Thymus (tissue), 14 donors: ENCODE measurements at places on chromosomes 1 and 21. TPM values are rescaled to one million over a fixed set of nuclear protein-coding genes. Genes with fewer than 3 reads are reported as not detected.

- no peak overlapping the region for H3K4me3 ChIP-seq
- H3K4me1 ChIP-seq, result no peaks in the 10 kb centered on the region
- no peak overlapping the region for H3K27ac ChIP-seq
- no peaks in the 10 kb centered on the region for H3K36me3 ChIP-seq
Observed at GRCh38 chr1:221335161-221336101, 406.5 kb downstream of the DUSP10 start.

GRCh38 chr1:25619101-25619890, 2.7 kb downstream of the MAN1C1 start:
- DNase-seq, result no peak
- peak overlapping the region; percentile 70 for H3K4me3 ChIP-seq
- peaks cover 82% of the 10 kb centered on the region for H3K27me3 ChIP-seq
- H3K27ac ChIP-seq, result no peak overlapping the region
- H3K4me1 ChIP-seq, result peaks cover 14% of the 10 kb centered on the region

DNA sequence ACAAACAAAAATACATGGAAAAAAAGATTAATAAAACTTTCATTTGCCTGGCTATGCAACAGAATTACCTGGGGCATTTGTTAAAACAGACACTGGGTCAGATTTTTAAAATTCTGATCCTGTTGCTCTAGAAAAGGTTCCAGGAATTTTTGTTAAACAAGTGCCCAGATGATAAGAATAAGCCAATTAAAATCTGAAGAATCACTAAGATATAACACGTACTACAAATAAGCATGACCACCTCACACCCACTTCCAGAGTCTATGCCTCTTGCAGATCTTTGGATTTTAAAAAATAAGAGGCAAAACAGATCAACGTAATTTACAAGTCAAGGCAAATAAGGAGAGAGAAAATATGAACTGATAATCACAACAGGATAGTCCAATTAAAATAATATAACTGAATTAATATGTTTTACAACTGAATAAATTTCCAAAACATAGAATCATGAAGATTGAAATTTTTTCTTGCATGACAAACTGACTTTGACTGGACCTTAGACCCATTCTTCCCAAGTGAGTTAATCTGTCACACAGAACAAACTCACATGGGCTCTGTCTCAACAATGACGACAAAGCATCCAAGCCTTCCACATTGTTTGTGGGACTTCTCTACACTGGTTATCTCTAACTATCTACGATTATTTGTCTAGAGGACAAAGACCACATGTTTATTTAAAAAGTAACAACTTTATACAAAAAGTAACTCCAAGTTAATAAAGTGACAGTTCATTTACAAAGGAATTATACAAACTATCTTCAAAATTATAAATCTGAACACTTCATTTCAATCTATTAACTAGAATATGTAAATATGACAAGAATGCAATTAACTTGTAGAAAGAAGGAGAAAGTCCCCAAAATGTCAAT, 56.9 kb downstream of the COP1 start:
- no peak for DNase-seq
- H3K4me1 ChIP-seq, result no peaks in the 10 kb centered on the region
- H3K27ac ChIP-seq, result no peak overlapping the region
- H3K27me3 ChIP-seq, result no peaks in the 10 kb centered on the region
- H3K36me3 ChIP-seq, result peaks cover 6% of the 10 kb centered on the region

- no peak overlapping the region for H3K27ac ChIP-seq
- no peak for DNase-seq
- no peaks in the 10 kb centered on the region for H3K4me1 ChIP-seq
- H3K27me3 ChIP-seq, result no peaks in the 10 kb centered on the region
Observed at GRCh38 chr1:186143481-186143880, 231.6 kb downstream of the TPR start.

The FRRS1 gene
- 8.7 TPM for total RNA-seq
